ENCODE measurements at places on chromosomes 16 and 17.

DNA sequence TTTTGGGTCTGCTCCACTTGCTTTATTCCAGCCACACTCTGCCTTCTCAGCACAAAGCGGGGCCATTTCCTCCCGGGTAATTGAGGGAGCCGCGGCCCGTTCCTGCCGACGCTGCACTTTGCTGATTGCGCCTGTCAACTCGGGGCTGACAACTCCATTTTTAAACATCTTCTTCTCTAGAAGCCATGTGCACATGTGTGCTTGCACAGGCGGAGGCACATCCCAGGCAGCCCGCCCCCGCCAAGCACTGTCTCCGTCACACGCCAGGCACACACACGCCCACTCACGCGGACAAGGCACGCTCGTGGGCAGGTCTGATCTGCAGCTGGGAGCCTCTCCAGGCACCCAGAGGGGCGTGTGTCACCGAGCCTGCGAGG is 63.2 kb downstream of the ENGASE start:
- no peak for DNase-seq

GRCh38 chr17:81520021-81520901 is 7.7 kb upstream of the ACTG1 start:
- DNase-seq = no peak

- no peak for DNase-seq
Measured at GRCh38 chr16:53090591-53091411, 36.0 kb downstream of the CHD9 start.

GRCh38 chr17:869567-870525 is 87.7 kb downstream of the MRM3 start:
- DNase-seq = no peak

DNA sequence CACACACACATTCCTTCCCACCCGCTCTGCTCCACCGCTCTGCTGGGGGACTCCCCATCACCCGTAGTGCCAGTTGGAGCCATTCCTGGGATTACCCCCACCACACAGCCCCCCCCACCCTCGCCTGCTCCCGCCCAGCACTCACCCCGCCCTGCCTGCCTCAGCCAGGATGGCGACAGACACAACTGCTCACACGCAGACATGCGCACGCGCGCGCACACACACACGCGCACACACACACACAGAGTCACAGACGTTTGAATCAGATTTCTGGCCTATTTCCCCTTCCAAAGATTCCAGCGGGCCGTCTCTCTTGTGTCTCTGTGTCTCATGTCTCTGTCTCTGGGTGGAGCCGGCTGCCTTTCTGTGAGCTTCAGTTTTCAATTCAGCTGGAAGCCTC is 4.4 kb downstream of the CACNA1G start:
- DNase-seq = no peak

DNA sequence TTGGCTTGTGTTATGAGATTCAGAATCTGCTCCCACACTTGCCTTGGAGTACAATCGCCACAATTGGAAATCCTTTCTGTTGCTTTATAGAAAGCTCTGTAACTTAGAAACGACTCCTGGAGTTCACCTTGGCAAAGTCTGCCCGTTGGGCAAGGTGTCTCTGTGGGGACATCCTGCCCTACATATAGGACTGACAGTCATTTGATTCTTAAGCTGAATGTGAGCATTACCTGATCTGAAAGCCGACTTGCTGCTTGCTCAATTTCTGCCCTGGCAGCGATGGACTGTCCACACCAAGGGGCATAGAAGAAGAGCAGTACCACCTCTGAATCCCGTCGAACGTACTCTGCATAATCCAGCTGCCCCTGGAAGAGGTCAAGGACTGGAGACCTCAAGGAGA is 6.9 kb downstream of the TXNDC11 start:
- no peak for DNase-seq

GRCh38 chr17:75105126-75106080 is 4.4 kb upstream of the ARMC7 start:
- DNase-seq = no peak

- no peak for DNase-seq
Measured at GRCh38 chr16:88421301-88421700, 31.8 kb upstream of the ZFPM1 start.

DNA sequence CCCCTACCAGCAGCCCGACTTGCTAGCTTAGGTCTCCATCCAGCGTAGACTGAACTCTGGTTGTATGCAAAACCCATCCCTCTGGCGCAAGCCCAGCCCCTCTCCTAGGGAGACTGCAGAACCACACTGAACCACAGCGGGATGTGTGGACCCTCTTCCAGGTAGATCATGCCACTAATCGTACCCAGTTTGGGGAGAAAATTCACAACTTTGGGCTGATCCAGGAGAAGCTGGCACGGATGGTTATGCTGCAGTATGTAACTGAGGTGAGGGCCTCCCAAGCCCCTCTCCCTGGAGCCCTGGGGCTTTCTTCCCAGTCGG is 3.2 kb downstream of the ACADVL start:
- DNase-seq = no peak

GRCh38 chr17:51563961-51564360 is 303.6 kb downstream of the UTP18 start:
- no peak for DNase-seq

- no peak for DNase-seq
Measured at GRCh38 chr17:57699751-57700219, 45.3 kb downstream of the CCDC182 start.

DNA sequence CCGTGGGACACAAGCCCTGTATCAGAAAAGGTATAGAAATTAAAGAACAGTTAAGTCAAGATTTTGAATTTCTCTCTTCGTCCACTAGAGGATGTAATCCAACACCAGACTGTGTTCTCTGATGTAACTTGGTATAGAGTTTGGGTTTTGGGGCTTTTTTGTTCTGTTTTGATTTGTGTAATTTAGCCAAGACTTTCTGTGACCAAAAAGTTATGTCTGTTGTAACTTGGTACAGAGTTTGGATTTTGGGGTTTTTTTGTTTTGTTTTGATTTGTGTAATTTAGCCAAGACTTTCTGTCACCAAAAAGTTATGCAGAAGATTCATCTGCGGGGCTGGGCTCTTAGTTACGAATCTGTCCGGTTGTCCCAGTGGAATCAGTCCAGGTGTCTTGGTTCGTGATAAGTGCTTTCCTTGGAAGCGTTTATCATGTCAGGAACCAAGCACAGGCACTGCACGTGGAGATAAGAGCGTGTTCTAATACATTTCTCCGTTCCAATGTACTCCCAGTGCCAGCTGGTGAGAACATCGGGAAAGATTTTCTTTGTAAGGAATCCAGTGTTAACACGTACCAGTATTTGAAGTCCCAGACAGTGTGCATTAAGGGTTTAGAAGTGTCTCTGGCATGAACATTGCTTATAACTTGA is 44.1 kb upstream of the SEC14L1 start:
- DNase-seq = no peak

GRCh38 chr17:34000639-34001038 is 254.4 kb upstream of the CCL2 start:
- DNase-seq = no peak

DNA sequence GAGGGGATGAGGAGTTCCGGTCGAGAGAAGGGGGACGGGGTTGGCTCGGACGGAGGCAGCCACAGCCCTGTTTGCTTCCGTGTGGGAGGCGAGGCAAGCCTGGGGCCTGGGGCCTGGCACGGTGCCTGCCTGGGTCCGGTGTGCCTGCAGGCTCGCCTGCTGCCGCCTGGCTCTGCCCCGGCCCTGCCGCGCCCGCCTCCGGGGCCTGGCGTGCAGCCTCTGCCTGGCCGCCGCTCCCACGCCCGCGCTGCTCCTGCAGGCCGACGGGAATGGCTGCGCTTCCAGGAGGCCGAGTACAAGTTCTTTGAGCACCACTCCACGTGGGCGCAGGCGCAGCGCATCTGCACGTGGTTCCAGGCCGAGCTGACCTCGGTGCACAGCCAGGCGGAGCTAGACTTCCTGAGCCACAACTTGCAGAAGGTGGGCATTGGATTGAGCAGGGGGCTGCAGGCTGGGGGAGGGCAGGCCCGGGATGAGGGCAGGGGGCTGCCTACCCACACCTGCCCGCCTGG is 53.1 kb downstream of the MRC2 start:
- DNase-seq = no peak

DNA sequence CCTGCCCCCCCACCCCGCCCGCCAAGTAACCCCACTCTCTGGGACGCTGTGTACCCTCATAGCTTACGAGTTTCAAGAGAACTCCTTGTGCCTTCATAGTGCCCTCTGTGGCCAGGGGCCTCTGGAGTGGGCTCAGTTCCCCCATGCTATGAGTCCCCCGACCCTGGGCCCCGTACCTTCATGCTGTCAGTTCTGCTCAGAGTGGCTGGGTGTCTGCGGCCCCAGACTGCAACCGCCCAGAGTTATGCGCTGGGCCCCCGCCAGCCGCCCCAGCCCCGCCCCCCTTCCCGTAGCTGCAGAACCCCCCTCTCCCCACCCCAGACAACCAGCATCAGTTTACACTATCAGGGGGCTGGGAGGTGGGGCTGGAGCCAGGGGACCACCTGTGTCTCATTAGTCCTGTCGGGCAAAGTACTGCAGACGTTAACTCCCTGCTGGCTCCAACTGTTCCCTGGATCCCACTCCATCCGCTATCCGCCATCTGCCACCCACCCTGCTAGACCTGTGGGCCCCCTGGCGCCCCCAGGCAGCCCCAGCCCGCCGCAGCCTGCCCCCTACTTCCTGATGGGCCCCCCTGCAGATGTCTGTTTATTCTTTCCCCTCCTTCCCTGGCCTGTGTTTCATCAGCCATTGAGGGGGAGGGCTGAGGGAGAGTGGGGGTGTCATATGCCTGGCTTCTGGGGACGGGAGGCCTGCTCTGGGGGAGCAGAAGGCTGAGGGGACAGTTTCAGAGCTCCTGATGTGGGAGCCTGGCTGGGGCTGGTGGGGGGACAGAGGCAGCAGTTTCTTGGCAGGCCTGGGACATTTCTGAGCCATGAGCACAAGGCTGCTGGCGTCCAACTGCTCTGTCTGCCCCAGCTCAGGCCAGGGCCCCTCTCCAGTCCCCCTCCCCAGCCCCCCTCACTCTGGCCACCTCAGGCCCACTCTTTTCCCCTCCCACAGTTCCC is at the start of gene MFAP4:
Gene MFAP4, minus strand, starts transcription at position 217 of the 947 bp plus-strand sequence. Its CDS starts 35 bp downstream, at position 182.
- no peak for DNase-seq

DNA sequence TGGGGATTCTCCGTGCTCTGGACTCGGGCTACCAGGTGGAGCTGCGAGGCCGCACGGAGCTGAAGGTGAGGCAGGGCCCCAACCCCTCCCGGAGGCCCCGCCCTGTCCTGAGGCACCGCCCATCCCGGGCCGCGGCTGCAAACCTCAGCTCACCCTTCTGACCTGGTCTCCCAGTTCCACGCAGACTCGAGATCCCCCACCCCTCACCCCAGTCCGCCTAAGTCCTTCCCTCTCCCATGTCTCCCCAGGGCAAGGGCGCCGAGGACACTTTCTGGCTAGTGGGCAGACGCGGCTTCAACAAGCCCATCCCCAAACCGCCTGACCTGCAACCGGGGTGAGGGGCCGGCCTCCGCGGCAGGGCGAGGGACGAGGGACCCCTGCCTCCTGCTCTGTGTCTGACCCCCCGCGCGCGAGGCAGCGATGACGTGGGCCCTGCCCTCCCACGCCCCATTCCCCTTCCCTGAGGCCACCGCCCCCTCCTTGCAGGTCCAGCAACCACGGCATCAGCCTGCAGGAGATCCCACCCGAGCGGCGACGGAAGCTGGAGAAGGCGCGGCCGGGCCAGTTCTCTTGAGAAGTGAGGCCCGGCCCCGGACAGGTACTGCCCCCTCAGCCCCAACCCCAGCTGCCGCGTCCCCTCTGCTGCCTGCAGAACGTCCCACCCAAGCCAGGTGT is 13.7 kb downstream of the GUCY2D start:
- no peak for DNase-seq
